ENCODE measurements at places on chromosomes 6 and 20.

GRCh38 chr6:37060195-37060559, 54.7 kb downstream of the FGD2 start:
- no peak for DNase-seq

- no peak for DNase-seq
Measured at GRCh38 chr6:160276126-160276525, 17.5 kb upstream of the SLC22A2 start.

GRCh38 chr20:61490721-61491120, 238.7 kb downstream of the CDH4 start:
- no peak for DNase-seq

DNA sequence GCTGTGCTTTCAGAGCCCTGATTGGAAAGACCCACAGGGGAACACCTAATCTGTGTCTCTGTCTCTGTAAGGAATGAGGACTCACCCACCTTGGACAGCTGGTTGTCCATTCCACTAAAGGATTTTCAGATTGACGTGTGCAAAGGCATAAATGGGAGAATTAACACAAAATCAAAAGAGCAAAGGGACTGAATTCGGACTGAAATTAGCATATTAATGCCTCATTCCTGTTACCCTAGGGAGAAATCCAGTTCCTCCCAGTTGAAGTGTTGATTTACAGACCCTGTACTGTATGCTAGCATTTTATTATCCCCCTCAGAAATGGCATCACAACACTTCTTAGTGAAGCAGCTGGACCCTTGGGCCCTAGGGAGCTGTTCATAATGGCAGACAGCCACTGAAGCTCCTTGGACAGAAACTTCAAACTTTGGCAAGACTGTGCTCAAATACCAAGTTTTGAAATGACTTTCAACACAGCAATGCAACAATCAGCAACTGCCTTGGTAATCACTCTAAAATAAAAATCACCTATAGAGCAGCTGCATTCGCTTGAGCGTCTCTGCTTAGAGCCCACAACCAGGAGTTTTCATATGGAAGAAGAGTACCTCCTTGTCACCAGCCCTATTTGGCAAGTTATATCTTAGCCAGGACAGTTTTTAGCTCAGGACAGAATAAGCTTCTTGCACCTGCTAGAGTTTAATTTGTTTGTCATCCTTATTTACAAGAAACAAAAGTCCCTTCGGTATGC, 118.1 kb downstream of the TRDN start:
- DNase-seq: no peak

- no peak for DNase-seq
Measured at GRCh38 chr6:129871221-129871620, 10.1 kb upstream of the TMEM244 start.

DNA sequence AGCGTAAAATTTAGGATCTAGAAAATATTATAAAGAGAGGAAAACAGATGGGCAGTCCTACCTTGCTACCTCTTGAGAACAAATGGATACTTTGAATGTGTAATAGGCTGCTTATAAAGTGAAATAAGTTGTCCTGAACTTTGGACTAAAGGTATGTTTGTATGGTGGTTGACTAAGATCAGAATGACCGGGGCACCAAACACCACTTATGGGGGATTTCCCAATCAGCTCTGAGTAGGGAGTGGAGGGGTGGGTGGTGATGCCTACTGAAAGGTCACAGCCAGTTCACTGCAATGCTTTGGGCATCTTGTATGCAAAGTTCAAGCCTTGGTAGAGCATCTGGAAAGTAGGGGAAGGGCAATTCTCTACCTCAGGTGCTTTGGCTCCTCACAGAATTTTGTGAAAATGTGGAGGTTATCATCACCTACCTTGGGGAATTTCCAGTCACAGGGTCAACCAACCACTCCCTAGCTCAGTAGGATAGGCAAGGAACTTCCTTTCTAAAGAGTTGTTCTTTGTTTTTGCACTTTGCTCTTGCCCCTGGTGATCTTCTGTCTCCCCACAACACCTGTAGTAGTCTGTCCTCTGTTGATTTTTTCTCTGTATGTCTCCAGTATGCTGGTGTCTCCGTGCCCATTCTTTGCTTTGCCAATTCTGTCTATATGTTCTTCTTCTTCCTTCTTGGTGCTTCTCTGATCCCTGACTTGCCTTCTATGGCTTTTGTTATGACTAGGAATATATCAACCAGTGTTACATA, at the start of gene TRIM31:
Gene TRIM31 (minus strand): TSS at position 88 of the 757 bp plus-strand sequence. CDS start 285 bp downstream, outside the sequence.
- no peak for DNase-seq

- no peak for DNase-seq
Measured at GRCh38 chr6:29744131-29744530, 20.9 kb downstream of the HLA-F start.

DNA sequence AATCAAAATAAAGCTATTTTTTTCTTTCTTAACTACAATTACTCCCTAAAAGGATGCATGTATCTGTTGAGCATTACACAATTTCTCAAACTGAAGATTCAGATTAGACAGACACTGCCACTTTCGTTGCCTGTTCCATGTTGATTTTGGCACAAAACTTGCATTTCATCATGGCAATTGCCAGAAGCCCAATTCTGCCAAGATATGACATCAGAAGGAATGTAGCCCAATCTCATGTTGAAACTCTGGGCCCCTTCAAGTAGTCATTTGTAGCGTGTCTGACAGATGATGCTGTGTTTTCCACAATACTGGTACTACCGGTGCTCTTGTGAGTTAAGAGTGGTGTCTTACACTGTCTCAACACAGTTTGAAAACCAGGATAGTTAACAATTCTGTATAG, 705.4 kb downstream of the PTPRT start:
- no peak for DNase-seq

DNA sequence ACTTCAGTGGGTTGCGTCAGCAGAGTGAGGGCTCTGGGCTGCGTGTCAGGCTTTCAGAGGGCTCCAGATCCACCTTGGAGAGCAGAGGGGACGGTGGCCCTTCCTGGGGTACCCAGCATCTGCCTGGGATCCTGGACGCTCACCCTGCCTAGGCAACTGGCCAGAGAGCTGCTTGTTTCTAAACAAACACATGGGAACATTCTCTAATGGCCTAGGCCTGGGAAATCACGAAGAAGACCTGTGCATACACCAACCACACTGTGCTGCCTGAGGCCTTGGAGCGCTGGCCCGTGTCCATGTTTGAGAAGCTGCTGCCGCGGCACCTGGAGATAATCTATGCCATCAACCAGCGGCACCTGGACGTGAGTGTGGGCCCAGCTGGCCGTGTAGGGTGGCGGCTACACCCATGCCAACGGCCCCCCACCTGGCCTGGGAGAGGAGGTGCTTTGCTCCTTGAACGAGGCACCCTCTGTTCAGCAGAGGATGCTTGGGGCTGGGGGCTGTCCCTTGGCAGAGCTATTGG, 32.2 kb downstream of the PYGB start:
- DNase-seq: no peak

DNA sequence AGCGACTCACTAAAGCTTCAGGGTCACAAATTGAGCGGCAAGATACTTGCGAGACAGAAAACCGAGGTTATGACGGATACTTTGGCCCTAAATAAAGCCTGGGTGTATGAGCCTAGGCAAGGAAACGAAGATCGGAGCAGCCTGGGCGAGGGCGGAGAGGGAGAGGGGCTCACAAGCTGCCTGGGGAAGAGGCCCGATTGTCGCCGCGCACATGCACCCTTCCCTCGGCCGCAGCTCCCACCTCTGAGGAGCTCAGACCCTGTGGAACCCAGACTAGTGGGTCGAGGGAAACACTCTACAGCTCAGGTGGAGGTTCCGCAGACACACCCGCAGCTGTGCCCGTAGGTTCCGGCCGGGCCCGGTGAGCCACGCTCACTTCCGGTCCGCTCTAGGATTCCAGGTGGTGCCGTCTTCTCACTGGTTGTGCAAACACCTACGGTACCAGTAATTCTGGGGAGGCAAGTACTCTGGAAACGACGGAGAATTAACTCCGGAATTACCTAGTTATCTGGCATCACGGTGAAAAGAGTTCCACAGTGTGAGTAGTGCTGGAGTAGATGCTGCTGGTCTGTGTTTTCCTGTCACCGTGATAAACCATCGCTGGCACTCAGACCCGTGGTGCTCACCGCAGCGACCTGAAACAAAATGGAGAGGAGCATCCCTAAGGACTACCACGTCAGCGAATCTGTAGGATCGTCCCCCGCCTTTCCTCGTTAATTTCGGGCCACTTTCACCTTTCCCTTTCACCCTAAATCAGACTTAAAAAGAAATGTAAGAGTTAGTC, 61.5 kb downstream of the GPX5 start:
- peak; percentile 71 for DNase-seq

GRCh38 chr20:63177785-63178445, 38.0 kb downstream of the YTHDF1 start:
- DNase-seq: no peak

DNA sequence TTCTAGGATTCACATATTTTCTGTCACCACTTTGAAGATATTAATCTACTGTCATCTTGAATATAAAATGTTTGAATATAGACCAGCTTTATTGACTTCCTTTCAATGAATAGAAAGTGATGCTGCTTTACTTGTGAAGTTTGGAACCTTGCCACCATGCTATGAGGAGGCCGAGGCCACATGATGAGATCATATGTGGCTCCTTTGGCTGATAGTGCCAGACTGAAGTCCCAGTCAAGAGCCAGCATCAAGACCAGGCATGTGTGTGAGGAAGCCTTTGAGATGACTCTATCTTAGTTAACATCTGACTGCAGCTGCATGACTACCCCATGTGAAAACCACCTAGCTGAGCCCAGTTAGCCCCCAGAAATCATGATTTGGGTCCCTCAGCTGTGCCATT, 169.5 kb downstream of the OTOR start:
- no peak for DNase-seq

DNA sequence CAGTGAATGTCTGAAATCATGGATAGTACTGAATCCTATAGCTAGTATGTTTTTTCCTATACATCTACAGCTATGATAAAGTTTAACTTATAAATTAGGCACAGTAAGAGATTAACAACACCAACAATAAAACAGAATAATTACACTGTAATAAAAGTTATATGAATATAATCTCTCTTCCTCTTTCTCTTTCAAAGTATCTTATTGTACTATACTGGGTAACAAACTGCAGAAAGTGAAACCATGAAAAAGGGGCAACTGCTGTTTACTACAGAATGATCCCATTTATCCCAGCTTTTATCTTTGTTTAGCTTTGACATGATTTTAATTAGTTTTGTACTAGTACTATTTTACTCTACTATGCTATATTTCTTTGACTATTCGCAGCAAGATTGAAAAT, 25.8 kb downstream of the ESF1 start:
- DNase-seq: no peak

DNA sequence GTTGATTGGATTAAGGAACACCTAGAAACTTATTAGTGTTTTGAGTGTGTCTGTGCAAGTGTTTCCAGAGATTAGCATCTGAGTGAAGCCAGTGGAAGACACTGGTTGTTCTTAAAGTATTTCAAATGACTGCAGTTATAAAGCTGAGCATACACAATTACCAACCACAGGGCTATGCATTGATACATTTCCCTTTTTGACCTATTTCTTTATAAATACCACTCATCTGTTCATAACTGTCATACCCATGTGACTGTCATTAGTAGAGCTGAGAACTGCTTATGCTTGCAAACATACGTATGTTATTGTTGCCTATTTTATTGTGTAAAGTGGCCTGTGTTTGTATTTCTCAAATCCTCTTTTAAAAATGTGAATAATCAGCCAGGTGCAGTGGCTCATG, 15.3 kb upstream of the ZC3H12D start:
- DNase-seq: no peak

DNA sequence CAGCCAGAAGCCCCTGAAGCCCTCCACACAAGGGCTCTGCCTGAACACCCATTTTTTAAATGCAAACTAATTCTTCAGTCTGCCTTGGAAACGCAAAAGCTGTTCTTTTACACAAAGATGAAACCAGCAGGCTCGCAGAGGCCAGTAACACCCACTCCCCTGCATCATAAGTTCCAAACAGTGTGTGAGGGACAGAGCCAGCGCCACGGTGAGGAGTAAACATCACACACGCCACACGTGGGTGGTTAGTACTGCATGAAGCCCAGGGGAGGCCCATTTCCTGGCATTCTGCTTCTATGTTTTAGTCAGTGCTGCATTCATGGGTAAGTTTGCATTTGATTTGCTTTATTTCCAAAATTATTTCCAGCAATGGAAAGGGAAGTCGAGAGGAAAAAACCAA, 217.7 kb upstream of the RIN2 start:
- no peak for DNase-seq

- no peak for DNase-seq
Measured at GRCh38 chr6:29045075-29045474, at the start of gene OR2W1. Gene OR2W1 (minus strand): TSS chr6:29045175. CDS start chr6:29045175, 0 bp downstream.

- DNase-seq: no peak
Measured at GRCh38 chr6:64553249-64553786, 917.7 kb downstream of the PHF3 start.

DNA sequence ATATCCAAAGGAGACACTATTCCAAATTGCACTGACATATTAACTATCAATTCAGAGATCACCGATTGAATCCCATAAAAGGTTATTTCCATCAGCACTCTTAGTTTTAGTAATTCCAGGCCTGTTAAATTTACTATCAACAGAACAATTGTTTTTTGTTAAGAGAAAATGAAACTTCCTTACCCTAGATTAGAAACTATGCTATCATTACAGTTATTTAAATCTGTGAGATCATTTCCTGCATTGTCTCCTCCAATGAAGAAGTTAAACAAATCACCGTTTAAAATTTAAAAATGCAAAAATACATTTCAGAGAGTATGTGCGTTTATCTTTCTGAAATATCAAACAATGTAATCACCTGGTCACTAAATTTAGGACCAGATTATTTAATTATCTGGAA, 57.5 kb downstream of the HIVEP2 start:
- DNase-seq: no peak

DNA sequence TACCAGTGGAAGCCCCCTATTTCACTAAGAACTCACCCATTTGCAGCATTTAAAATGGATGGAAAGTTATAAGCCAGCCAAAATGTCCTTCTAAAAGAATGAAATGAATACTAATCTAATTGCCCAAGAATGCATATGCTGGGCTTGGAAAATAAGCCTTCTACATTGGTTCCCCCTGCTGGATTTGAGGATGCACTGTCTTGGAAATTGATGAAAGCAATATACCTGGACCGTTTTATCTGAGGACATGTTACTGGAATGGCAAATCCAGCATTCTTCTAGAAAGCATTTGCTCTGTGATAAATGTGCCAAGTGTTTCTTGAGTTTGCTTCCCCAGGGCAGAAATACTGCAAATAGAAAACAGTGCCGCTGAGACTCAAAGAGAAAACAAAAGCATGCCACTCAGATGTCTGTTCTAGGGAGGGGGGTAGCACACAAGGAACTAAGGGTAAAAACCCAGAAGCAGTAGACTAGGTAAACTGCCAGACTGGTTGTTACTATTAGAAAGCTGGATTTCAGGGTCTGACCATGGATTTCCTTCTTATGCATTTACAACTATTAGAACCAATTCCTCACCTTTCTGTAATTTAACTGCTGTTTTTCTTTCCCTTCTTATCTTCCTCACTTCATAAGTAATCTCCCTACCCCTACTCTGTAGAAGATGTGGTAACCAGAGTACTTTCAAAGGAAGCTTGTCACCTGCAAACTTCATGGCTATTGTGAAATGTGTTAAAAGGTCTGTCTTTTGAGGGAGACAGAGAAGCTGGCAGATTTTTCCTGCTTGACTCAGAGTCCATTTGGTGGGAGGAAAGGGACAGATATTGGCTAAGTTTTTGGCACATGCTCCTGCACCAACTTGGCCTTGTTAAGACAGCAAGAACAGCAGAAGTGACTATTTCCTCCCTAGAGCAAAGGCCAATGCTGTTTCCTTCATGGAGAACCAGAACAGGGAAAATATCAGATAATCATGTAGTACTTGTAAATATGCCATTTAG, 642.6 kb downstream of the KIF16B start:
- DNase-seq: peak; percentile 63

Data from SK-N-DZ (cell line).